Heart left ventricle (tissue), 16 donors: ENCODE measurements at places on chromosomes 13 and 19. TPM values are rescaled to one million over a fixed set of nuclear protein-coding genes. Genes with fewer than 3 reads are reported as not detected.
A peak's percentile ranks its signal among the peaks of the same experiment; 100 is the strongest.

Gene ANKLE1
- total RNA-seq, result 0.10 TPM

DNA sequence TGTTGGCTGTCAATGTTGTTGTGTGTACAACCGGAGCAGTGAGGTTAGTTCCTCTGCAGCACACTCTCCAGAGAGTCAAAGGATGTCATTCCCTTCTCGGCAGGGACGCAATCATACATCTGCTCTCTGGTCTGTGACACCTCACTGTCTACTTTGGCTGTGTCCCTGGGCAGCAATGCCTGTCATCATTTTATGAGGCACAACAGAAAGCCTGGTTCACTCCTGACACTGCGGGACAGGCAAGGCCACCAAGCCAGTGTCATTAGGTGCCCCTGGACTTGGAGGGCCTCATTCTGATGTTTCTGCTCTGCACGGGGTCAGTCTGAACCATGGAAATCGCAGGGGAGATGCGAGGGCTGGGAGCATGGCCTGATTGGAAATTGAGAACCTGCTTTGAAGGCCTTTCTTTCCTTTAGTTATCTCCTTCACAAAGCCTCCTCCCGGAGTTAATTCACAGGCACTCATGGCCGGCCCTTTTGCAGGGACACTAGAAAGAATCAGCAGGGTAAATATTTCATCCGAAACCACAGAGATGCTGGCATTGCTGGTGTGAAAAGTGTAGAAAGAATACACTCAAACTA lies 284.4 kb downstream of the ZNF536 start:
- H3K4me3 ChIP-seq, result no peak overlapping the region
- peaks cover 7% of the 10 kb centered on the region for H3K27me3 ChIP-seq
- no peak overlapping the region for H3K27ac ChIP-seq
- H3K36me3 ChIP-seq, result no peaks in the 10 kb centered on the region
- no peaks in the 10 kb centered on the region for H3K4me1 ChIP-seq
- no peak for DNase-seq

DNA sequence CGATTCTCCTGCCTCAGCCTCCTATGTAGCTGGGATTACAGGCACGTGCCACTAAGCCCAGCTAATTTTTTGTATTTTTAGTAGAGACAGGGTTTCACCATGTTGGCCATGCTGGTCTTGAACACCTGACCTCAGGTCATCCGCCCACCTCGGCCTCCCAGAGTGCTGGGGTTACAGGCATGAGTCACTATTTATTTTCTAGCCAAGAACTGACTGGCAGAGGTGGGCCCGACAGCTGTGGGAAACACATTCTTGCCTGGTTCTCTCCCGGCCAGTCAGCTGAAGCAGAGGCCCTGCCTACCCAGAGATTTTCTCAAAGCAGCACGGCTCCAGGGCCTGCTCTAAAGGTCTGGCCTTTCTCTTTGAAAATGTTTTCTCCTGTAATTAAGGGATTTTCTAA lies 108.0 kb downstream of the KCTD15 start:
- DNase-seq, result peak; percentile 22
- peak overlapping the region; percentile 72 for H3K27ac ChIP-seq
- no peaks in the 10 kb centered on the region for H3K36me3 ChIP-seq
- no peaks in the 10 kb centered on the region for H3K4me1 ChIP-seq

- H3K4me1 ChIP-seq, result peaks cover 14% of the 10 kb centered on the region
- no peak for DNase-seq
- no peaks in the 10 kb centered on the region for H3K36me3 ChIP-seq
- no peak overlapping the region for H3K4me3 ChIP-seq
Observed at GRCh38 chr19:367963-368629, 23.5 kb upstream of the MIER2 start.

Gene LIPE
- total RNA-seq, result 57.3 TPM

DNA sequence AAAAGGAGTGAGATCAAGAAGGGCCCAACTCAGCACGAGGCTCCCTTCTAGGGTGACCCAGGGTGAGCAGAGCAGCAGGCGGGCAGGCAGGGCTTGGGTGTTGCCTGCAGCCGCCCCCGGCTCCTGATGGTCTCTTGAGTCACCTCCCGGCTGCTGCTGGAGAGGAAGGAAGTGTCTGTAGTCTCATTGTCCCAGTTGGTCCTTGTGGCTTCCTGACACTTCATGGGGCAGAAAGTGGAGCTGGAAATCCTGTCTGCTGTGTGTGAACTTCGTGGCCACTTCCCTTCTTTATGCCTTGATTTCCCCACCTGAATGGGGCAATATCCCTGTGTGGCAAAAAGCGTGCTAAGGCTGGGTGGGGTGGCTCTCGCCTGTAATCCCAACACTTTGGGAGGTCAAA lies 2.5 kb downstream of the MAP1S start:
- peak; percentile 74 for DNase-seq
- H3K36me3 ChIP-seq, result peaks cover 38% of the 10 kb centered on the region
- no peak overlapping the region for H3K4me3 ChIP-seq
- H3K27ac ChIP-seq, result peak overlapping the region; percentile 41
- peaks cover 45% of the 10 kb centered on the region for H3K4me1 ChIP-seq
- H3K27me3 ChIP-seq, result no peaks in the 10 kb centered on the region

Gene PPP1R13L
- 165 TPM for total RNA-seq

DNA sequence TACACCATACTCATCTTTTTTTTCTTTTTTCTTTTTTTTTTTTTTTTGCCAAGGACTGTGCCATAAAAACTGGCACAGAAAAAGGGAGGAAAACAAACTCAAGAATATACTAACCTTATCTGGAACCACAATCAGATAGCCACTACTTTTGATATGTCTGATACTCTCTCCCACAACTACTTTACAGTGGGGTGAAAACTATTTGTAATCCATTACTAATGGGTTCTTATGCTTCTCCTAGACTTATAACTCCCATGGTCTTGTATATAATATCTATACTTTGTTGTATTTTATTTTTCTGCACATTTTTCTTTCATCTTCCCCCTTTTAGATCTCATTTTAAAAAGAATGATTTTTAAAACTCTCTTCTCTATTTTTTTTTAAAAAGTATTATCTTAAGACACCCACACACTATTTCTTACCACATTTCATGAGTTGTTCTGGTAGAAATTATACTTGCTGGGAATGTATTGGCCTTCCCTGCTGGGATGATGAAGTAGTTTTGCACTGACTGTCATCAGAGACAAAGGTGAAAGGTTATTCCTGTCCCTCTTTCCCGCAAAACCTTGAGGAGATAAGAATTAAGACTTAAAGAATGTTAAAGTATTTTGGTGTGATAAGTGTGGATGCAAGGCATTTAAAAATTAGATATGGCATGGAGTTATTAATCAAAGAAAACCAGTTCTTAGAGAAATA lies 146.7 kb upstream of the KLF12 start:
- no peak for DNase-seq
- no peaks in the 10 kb centered on the region for H3K4me1 ChIP-seq
- H3K4me3 ChIP-seq, result no peak overlapping the region
- no peaks in the 10 kb centered on the region for H3K36me3 ChIP-seq
- no peak overlapping the region for H3K27ac ChIP-seq

Gene IL4I1
- not detected for total RNA-seq

DNA sequence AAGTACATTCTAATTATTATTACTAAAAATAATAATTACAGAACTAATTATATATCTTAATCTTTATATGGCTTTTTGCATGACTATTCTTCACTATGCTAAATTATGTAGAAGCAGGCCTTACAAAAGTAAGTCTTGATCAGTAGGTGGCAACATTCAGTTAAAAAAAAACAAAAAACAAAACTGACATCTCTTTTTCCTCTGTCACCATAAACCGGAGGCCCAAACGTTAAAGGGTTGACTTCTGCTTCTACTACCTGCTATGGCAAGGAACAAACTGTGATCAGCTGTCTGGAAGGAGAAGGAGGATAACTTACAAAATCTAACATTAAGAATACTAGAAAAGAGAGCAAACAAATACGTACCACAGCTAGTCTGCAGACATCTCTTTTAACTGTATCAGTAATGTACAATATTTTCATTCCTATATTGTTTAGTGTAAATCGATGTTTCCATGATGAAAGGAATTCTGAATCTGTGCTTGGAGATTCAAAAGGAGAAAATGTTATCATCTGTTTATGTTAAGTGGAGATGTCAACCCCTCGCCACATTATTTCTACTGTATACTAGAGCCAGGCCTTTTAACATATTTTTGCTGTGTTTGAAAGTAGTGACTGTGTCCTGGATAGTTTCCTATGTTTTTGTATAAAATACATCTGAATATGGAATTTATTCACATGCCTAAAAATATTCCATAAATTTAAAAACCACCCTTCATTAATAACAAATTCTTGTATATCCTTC lies 1525.4 kb downstream of the SLITRK1 start:
- no peaks in the 10 kb centered on the region for H3K4me1 ChIP-seq
- H3K4me3 ChIP-seq, result no peak overlapping the region
- H3K27ac ChIP-seq, result no peak overlapping the region
- H3K36me3 ChIP-seq, result no peaks in the 10 kb centered on the region
- H3K27me3 ChIP-seq, result no peaks in the 10 kb centered on the region
- no peak for DNase-seq

DNA sequence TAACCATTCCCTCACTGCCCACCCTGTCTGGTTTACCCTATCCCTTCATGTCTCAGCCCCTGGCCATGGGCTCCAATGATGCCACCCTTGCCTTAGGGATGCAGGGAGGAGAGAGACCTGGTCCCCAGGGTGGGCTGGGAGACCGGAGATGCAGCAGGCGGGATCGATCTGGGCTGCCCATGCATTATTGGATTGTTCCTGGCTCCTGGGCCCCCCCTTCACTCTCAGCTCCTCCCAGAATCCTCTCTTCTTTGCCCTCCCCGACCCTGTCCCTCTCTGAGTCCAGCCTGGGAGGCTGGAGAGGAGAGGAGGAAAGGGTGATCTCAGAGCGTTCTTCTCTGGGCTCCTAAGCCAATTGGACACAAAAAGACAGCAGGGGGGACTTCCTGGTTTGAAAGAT lies 5.8 kb downstream of the KASH5 start:
- H3K27ac ChIP-seq, result no peak overlapping the region
- H3K4me3 ChIP-seq, result no peak overlapping the region
- H3K4me1 ChIP-seq, result no peaks in the 10 kb centered on the region
- DNase-seq, result no peak
- peaks cover 31% of the 10 kb centered on the region for H3K27me3 ChIP-seq

DNA sequence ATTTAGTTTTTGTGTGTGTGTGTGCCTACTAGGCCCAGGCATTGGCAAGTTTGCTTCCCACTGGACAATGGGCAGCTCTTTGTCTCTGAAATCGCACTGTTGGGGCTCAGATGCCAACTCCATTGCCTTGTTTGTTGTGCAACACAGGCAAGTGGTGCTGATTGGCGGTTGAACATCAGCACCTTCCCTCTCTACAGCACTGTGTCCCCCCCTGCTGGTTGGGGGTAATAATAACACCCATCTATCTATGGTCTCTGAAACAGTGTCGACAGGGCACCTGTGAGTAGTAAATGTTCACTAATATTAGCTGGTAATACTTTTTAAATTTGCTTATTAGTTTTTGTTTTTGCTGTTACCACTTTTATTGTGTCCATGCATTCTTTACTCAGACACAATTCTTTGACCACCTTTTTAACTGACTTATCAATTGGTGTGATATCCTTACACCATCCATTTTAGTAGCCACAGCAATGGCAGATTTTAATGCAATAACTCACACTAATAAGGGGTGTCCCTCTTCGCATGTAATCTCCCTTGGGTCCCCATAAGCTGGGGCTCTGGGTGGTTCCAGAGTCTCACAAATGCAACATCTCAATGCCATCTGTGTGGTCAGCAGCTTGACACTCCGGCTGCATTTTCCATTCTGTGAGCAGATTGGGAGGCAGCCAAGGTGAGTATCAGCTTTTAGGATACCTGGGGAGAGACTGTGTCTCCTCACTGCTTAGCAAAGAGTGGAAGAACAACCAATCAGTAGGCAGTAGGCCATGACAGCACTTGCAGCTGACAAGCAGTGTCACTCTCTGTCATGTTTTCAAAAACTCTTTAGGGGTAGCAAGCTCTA lies 47.7 kb upstream of the UQCRFS1 start:
- no peaks in the 10 kb centered on the region for H3K36me3 ChIP-seq
- H3K4me1 ChIP-seq, result no peaks in the 10 kb centered on the region
- no peak for DNase-seq
- no peak overlapping the region for H3K4me3 ChIP-seq

GRCh38 chr13:53782488-53782961 lies 753.9 kb downstream of the OLFM4 start:
- no peak overlapping the region for H3K4me3 ChIP-seq
- no peaks in the 10 kb centered on the region for H3K27me3 ChIP-seq
- H3K27ac ChIP-seq, result no peak overlapping the region

GRCh38 chr19:46648961-46649960 lies 11.7 kb downstream of the DACT3 start:
- H3K27me3 ChIP-seq, result no peaks in the 10 kb centered on the region
- peaks cover 8% of the 10 kb centered on the region for H3K4me1 ChIP-seq
- H3K4me3 ChIP-seq, result no peak overlapping the region
- peaks cover 17% of the 10 kb centered on the region for H3K36me3 ChIP-seq
- H3K27ac ChIP-seq, result no peak overlapping the region
- no peak for DNase-seq

GRCh38 chr19:38250821-38251563 lies 5.2 kb downstream of the PPP1R14A start:
- peak overlapping the region; percentile 94 for H3K27ac ChIP-seq
- H3K27me3 ChIP-seq, result no peaks in the 10 kb centered on the region
- DNase-seq, result peak; percentile 92
- no peaks in the 10 kb centered on the region for H3K36me3 ChIP-seq
- peaks cover 15% of the 10 kb centered on the region for H3K4me1 ChIP-seq

Gene RPS28
- 1,237 TPM for total RNA-seq

GRCh38 chr19:31947436-31948115 lies 397.8 kb upstream of the ZNF507 start:
- H3K4me3 ChIP-seq, result no peak overlapping the region
- H3K36me3 ChIP-seq, result no peaks in the 10 kb centered on the region
- no peaks in the 10 kb centered on the region for H3K4me1 ChIP-seq
- H3K27ac ChIP-seq, result no peak overlapping the region
- no peak for DNase-seq
- H3K27me3 ChIP-seq, result no peaks in the 10 kb centered on the region

- no peak for DNase-seq
- peaks cover 15% of the 10 kb centered on the region for H3K36me3 ChIP-seq
- peak overlapping the region; percentile 44 for H3K27ac ChIP-seq
- no peaks in the 10 kb centered on the region for H3K27me3 ChIP-seq
- peaks cover 57% of the 10 kb centered on the region for H3K4me1 ChIP-seq
- H3K4me3 ChIP-seq, result no peak overlapping the region
Observed at GRCh38 chr13:32206097-32206740, 108.9 kb downstream of the ZAR1L start.

Gene SHC2
- total RNA-seq, result 15.4 TPM

Gene CEACAM7
- total RNA-seq, result not detected

- H3K27ac ChIP-seq, result no peak overlapping the region
- H3K27me3 ChIP-seq, result no peaks in the 10 kb centered on the region
- peaks cover 79% of the 10 kb centered on the region for H3K4me1 ChIP-seq
- H3K36me3 ChIP-seq, result no peaks in the 10 kb centered on the region
- DNase-seq, result no peak
- H3K4me3 ChIP-seq, result no peak overlapping the region
Observed at GRCh38 chr19:16609511-16610200, 18.3 kb downstream of the MED26 start.
